ENCODE measurements at places on chromosomes 16 and 17. TPM values are rescaled to one million over a fixed set of nuclear protein-coding genes. Genes with fewer than 3 reads are reported as not detected.

GRCh38 chr17:42429726-42430447, 6.8 kb upstream of the CAVIN1 start:
- DNase-seq = no peak

DNA sequence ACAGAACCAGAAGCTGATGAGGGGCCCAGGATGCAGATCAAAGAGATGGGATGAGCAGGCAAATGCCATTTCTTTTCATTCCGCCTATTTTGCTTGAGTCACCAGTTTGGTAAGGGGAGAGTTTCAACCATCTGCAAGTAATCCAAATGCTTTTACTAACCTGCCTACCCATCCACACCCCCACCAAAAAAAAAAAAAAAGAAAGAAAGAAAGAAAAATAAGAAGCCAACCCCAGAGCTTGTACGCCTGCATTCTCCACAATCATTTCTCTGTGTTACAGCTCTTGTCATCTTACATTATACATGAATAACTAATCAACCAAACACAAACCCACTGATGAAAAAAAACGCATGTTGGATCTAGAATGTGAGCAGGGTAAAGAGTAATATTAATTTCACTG, 15.7 kb upstream of the MSI2 start:
- DNase-seq = no peak

DNA sequence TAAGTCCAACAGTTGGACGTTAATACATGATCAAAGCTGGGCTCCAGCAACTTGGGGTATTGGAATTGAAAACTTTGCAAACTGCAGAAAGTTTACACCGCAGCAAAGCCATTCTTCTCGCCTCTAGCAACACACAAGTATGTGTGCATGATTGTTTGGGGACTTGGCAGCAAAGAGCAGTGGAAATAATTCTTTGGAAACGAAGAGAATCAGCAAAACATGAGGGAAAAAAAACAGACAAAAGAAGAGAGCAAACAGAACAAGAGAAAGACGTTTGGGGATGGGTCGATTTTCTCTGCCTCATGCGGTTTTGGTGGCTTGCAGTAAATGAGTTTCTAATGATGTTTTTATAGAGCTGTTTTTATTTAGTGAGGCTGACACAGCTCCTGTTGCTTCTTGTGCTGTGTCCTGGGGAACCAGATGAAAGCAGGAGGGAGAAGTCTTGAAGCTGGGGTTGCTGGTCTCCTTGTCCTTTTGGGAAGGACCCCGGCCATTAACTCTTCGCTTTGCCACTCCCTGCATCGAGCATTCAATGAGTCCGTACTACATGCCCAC, 502.9 kb downstream of the GRIN2A start:
- no peak for DNase-seq

DNA sequence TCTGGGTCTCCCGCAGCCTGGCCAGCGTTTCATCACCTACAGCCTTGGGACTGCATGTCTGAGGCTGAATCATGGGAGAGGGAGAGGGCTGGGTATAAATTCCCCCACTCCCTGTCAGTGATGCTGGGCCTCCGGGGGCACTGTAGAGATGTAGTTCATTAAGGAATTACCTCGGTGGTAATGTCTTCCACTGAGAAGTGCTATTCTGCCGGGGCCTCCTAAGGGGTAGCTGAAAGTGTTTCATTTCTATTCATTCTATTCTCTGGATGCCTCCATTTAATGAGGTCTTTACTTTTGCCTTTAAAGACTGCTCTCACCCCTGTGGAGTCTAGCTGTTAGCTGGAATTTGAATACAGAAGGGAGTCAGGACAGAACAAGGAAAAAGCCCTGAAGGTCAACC, 116.4 kb upstream of the HS3ST4 start:
- no peak for DNase-seq

DNA sequence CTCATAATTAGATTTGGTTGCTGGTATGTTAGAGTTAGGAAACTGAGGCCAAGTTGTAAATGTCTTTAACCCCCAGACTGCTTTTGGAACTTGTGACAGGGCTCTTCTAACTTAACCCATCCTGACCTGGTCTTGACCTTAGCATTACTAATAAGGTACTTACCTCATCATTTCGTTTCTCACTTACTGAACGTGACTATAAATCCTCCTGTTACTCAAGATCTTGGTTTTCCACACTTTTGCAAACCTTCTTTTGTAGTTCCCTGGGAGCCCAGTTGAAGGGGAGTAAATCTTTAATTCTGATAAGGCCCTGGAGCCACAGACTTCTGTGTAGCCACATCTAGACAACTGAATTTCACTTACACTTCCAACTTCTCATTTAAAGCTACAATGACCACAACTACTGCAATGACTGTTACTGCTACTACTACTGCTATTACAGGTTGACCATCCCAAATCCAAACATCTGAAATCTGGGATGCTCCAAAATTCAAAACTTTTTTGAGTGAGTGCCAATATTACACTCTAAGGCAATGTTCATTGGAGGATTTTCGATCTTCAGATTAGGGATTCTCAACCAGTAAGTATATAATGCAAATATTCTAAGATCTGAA, 248.8 kb upstream of the TBX2 start:
- no peak for DNase-seq

GRCh38 chr17:37111329-37111728, 162.6 kb downstream of the AATF start:
- DNase-seq = no peak

- no peak for DNase-seq
These were observed 44.1 kb upstream of the CBFA2T3 start for GRCh38 chr16:89020925-89021595.

C16orf90 gene
- total RNA-seq = not detected

All from activated naive CD8-positive, alpha-beta T cell treated with anti-CD3 and anti-CD28 coated beads for 36 hours (primary cell).